ENCODE measurements at places on chromosomes 12 and 14.

- DNase-seq: no peak
Measured at GRCh38 chr14:50943943-50944646, at the start of gene PYGL. Gene PYGL, minus strand, starts transcription at chr14:50944483. Its CDS starts 80 bp downstream, at chr14:50944403.

DNA sequence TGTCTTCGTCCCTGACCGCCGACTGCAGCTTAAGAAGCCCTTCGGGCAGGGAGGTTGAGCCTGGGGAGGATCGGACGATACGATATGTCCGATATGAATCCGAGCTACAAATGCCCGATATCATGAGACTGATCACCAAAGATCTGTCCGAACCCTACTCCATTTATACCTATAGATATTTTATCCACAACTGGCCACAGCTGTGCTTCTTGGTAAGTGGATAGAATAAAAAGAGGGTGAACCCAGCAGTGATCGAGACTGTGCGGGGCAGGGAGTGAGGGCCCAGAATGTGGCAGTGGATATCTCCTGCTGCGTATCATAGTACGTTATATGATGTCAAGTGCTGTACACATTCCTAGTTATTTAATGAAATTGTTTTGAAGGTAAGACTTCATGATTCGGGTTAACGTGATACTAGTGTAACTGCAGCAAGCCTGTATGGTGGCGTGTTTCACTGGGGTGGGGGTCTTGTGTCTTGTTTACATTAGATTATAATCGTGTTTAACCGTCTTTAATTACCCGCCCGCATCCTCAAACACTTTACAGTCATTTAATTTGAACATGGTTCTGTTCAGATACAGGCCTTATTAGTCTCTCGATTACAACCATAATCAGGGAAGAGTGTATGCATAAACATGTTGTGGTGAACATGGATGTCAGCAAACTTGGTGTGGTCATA is 1.3 kb downstream of the NAA30 start:
- DNase-seq: no peak

DNA sequence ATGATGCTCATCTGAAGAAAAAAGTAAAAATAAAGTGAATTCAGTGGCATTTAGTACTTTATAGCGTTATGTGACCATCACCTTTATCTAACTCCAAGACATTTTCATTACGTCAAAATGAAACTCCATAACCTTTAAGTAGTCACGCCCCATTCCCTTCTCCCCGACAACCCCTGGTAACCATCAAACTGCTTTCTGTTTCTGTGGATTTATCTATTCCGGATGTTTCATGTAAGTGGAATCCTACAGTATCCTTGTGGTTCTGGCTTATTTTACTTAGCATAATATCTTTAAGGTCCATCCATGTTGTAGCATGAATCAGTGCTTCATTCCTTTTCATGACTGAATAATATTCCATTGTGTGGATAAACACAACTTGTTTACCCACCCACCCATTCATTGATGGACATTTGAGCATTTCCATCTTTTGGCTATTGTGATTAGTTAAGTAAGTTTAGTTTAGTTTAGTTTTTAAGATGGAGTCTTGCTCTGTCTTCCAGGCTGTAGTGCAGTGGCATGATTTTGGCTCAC is 18.5 kb upstream of the MAP1LC3B2 start:
- DNase-seq: no peak

GRCh38 chr12:102396276-102396675 is 84.1 kb downstream of the IGF1 start:
- no peak for DNase-seq

DNA sequence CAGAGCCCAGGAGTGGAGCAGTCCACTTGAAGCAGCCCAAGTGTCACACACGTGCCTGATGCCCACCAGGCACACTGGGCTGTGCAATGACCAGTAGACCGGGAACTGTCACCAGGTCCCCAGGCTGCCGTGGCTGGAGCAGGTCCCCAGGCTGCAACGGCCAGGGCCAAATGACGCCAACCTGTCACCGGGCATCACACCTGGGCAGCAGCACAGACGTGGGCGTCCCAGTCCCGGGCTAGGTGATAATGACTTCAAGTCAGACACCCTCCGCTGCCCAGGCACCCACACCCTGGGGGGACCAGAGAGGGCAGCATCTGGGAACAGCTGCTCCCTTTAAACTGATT is 30.6 kb upstream of the MMP17 start:
- DNase-seq: no peak

DNA sequence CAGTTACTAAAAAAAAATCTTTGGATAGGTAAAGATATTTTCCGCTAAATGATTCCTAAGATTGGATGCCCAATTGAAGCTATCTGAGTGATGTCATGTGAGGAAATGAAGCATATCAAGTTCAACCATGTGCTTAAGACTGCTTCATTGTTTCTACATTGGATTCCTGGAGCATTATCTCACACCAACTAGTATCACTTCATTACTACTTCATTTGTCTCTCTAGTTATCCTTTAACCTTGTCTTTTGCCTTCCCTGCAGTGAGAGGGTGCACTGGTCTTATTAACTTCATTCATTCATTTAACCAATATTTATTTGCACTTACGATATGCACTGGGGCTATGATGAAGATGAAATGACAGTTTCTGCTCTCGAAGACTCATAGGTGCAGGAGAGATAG is 198.1 kb downstream of the SLC38A4 start:
- no peak for DNase-seq

- DNase-seq: no peak
Measured at GRCh38 chr12:105803292-105803691, 335.5 kb downstream of the NUAK1 start.

DNA sequence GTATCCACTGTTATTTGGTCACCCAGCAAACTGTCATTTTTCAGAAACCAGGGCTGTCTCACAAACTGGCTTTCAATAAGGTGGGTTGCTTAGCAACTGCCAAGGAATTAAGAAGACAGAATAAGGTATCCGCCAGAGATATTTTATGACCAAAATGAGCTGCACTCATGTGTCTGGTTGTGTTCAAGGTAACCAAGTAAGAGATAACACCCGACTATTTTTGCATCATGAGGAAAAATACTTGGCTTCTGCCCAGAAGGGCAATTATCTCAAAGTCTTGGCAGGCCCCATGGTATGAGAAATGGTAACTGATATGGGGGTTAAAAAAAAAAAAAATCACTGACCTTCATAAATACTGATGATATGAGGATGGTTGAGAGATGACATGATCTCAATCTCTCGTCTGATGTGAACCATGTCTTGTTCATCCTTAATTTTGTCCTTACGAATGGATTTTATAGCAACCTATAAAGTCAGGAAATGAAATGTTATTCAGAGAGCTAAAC is 32.6 kb downstream of the NUAK1 start:
- no peak for DNase-seq
